ENCODE measurements at places on chromosomes 7 and 10. TPM values are rescaled to one million over a fixed set of nuclear protein-coding genes. Genes with fewer than 3 reads are reported as not detected.

- no peak for DNase-seq
Observed at GRCh38 chr10:74167443-74167842, 16.4 kb downstream of the ADK start.

DNA sequence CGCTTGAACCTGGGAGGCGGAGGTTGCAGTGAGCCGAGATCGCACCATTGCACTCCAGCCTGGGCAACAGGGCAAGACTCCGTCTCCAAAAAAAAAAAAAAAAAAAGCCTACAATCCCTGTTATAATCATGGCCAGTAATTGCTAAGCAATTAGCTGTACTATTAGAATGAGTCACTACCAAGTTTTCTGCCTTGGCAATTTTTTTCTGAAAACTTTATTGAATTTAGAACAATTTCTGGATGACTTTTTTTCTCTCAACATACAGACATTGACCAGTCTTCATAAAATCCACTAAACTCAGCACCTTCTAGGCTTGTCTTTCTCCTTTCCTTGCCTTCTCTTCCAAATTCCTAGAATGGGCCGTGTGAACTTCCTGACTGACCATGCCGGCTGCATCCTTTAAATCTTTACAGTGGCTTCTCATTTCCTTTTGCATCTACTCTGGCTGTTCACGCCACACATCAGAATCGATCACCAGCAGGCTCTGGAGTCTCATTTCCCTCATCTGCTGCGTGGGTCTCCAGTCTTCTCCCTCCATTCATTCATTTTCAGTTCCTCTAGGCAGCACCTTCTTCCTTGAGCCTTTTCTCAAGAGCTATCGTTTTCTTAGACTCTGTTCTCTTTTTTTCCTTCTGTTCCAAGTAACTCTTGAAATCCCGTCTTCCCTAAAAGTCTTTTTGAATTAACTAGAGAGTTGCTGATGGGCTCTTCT, 107.9 kb downstream of the KAT6B start:
- no peak for DNase-seq

- no peak for DNase-seq
Observed at GRCh38 chr7:151174246-151175046, 7.0 kb upstream of the GBX1 start.

DNA sequence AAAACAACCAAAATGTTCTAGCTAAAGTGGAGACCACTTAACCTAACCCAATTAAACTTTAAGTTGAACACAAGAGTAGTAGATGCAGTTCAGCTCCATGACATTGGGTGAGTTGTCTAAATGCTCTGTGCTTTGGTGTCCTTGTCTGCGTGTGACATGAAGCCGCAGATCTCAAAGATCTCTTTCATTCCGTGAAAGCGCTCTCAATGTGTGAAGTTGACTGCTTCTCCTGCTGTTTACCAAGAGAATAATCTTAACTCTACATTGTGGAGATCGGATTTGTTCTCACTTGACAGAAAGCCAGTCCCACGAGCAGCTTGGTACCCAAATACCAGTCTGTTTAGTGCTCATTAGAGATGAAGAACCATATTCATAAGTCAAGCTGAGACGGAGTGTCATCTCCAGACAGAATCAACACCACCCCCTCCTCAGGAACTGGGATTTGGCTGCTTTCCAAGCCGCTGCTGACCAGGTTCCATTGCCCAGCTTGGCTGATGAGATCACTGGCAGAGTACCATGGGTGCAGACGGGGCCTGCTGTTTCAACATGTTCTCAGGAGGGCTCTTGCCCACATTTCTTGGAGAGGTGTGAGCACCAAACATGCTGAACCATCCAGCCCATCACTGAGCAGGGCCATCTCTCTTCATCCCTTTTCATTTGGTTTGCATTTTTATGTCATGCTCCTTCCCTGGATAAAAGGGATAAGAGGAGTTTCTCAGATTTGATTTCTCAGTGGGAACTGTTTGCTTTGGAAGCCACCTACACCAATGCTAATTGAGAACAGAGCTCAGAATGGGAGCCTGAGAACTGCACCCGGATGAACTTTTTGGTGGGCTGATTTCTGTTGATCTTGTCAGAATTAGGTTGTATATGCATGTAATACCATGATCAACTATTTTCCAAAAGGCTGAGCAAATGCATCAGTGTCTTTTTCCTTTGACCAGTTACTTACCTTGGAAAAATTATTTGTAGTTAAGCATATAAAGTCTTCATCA, 95.8 kb upstream of the AGBL3 start:
- no peak for DNase-seq

DNA sequence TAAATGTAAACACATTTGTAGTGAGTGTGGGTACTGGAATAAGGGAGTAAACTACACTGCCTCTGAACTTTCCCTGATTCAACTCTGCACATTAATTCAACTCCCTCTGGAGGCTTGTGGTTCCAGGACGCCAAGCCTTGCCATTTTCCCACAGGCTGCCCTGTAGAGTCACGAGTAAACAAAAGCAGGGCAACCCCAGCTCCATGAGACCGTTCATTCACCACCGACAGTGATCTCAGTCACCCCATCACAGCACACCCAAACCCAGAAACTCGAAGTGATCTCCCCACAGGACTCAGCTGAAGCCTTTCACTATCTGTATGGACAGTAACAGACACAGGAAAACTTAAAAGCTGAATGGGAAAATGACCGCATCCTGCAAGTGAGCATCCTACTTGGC, 218.8 kb upstream of the FRMD4A start:
- DNase-seq = no peak

GRCh38 chr10:102407425-102408130, 11.0 kb downstream of the PSD start:
- no peak for DNase-seq

GRCh38 chr7:43647673-43648472, 65.0 kb downstream of the STK17A start:
- DNase-seq = peak; percentile 64

DNA sequence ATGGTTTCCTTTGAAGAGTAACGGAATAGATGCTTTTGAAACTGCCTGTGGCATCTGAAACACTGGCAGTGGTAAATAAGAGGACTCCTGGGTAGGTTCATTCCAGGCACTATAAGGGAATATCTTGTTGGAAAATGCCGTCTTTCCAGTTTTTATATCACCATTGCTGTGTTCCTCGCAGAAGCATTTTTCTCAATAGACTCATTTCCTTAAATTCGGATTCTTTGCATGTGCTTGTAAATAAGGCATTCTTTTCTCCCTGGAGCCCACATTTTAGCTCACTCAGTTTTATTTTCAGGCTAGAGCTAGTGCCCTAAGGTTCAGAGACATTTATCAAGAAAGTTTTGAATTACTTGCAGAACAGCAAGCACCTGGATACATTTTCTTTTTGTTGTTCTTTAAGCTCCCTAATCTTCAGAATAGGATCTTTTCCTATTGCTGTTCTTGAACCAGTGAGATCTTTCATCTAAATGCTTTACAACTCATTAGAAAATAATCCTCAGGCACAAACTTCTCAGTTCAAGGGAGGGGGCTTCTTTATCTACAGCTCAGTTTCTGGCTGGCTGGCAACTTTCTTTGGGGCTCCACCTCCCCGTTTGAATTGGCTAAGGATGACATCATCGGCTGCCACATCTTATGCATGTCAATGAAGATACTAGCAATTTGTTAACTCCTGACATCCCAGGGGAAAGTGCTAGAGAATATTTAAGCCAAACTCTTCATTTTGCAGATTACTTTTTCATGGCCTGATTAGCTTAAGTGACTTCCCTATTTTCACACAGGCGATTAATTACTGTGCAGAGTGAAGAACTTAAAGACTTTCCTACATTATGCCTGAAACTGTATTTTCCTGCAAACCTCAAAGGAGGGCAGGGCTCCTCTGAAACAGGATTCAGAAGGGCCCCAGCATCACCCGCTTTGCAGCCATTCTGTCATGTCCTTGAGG, 133.7 kb upstream of the RSU1 start:
- peak; percentile 86 for DNase-seq

GRCh38 chr10:79105818-79106217, 37.1 kb downstream of the ZMIZ1 start:
- DNase-seq = no peak

DNA sequence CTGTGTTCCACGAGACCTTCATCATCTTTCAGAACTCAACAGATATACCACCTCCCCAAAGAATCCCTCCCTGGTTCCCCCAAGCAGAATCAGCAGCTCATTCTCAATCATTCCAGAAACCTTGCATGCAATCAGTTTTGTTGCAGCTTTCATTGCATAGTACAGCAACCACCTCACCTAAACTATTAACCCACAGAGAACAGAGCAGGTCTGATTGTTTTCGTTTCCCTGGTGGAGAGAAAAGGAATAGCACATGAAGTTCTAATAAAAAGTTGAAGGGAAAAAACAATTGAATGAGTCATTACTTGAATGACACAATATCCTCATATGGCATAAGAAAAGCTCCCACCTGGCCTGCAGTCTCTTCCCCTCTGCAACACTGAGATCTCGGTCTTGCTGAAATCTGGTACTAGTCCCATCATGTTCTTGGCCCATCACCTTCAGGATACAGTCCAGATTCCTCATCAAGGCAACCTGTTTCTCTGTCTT, 147.1 kb upstream of the GDF10 start:
- DNase-seq = no peak

- peak; percentile 76 for DNase-seq
Observed at GRCh38 chr7:142485617-142486226, 227.9 kb upstream of the PRSS58 start.

GRCh38 chr7:157855452-157856213, 518.8 kb downstream of the DNAJB6 start:
- no peak for DNase-seq

DNA sequence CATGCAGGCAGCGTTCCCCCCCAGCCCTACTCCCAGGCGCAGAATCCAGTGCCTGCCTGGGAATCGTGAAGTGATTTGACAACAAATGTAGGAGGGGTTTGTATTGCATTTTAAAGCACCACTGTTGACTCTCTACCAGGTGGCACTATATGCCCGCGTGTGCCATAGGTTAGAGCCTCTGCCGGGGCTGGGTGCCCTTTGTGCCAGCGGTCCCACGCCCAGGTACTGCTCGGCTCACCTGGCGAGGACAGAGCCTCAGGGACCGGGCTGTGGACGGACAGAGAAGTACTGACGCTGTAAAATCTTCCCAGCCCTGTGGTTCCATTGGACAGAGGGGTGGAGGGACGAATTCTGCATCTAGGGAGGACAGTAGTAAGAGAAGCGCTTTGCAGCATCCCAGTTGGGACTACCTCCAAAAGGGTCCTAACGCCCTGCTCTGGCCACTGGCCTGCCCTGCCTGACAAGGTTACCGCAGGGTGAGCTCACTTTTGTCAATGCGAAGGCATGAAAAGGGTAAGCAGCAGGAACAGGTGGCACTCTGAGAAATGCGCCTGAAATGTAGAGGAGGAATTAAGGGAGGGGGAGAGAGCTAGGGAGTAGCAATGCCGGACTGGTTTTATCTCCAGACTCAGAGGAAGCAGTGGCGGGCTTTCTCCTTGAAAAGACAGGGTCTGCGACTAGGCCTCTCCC, 788 bp upstream of the CACNA2D1 start:
- no peak for DNase-seq

DNA sequence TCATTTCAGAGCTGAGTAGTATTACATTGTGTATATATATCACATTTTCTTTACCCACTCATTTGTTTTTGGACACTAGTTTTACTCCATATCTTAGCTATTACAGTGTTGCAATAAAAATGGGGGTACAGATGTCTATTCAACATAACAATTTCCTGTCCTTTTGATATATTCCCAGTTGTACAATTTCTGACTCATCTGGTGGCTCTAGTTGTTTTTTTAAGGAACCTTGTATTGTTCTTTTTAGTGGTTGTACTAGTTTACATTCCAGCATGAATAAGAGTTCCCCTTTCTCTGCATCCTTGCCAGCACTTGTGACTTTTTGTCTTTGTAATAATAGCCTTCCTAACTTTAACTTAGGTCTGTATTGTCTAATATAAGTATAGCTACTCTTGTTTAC, 739.9 kb downstream of the XPNPEP1 start:
- DNase-seq = no peak

DNA sequence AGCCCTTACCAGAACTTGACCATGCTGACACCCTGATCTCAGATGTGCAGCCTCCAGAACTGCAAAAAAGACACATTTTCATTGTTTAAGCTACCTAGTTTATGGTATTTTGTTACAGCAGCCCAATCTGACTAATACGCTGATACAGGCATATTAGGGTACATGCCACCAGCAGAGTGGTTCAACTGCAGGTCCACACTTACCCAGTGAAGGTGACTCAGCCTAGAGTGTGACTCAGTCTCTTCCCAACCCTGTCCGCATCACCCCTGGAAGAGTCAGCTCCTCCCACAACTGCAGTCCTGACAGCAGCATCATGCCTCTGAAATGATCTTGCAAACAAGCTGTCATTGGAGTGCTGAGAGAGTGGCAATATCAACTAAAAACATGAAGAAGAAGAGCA, 30.8 kb upstream of the GOT1 start:
- no peak for DNase-seq

DNA sequence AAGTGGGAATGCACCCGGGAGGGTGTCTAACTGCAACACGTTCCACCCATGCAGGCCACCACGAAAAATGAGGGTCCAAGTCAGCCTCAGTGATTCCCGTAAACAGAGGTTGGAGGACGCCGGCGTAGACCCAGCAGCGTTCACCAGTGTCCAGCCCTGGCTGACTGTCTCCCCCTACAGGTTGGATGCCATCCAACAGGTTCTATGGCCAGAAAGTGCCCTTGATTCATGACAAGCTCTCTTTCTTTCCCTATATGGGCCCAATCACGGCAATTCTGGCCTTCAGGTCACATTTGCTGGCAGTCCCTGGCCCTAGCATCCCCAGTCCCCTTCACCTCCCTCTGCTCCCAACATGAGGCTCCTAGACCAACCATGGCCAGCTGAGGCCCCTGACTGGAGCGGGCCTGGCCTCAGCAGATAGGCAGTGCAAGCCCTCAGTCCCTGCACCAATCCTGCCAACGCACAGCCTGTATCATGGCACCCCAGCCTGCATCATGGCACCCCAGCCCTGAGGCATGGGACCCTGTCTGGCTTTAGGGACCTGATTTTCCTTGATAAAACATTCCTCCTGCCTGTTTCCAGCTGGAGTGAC, 227.4 kb downstream of the GRID1 start:
- peak; percentile 92 for DNase-seq

GRID2IP gene
- 1.9 TPM for total RNA-seq

PVRIG gene
- total RNA-seq = not detected

LIPN gene
- not detected for total RNA-seq

TFPI2 gene
- 3.1 TPM for total RNA-seq

PODXL gene
- 444 TPM for total RNA-seq

C7orf33 gene
- not detected for total RNA-seq

TECTB gene
- not detected for total RNA-seq
